Fibroblast of the aortic adventitia (primary cell): ENCODE measurements at places on chromosomes 12 and 14. TPM values are rescaled to one million over a fixed set of nuclear protein-coding genes. Genes with fewer than 3 reads are reported as not detected.

DNA sequence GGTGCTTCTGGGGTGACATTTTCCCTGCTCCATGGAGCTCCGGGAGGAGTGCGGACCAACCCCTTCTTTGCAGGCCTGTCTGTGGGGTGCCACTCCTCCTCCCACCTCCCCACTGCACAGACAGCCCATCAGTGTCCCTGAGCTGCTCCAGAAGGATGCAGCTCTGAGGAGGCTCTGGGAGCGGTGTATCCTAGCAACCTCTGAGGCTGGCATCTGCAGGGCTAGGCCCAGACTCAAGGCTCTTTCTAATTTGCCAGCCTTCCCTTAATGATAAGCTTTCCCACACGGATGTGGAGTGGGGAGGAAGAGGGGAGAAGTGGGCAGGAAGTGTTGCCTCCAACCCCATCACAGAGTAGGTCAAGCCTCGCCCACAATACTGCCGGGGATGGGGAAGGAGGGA is 59.7 kb downstream of the CALM1 start:
- no peak for DNase-seq

The TPCN1 gene
- total RNA-seq: 11.4 and 20.4 TPM in 2 replicates

DNA sequence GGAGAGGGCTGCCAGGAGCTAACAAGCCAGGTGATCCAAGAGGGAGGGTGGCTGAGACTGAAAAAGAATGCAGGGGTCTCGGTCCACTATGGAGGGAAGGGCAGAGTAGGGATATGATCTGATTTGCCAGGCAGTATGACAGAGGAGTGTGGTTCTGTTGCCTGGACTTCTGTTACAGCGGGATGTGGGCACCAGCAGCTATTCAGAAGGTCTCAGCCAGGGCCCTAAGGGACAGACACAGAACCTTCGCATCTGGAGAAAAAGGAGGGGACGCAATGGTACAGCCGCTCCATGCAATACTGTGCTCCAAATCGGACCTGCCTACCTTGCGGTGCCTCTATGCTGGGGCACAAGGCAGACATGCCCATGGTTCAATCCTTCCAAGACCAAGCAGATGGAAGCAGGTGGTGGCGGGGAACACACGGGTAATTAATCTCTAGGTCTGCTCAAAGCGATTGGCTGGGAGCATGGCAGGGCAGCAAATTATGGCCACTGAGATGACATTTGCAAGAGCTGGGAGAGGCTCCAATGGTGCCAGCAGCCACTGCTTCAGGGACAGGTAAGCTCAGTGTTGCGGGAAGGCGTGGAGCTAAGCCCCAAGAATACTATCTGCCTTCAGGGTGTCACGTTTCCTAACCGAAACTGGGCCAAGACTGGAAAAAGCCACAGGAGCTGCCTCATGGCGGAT is 185.5 kb downstream of the FOXN3 start:
- DNase-seq: no peak

DNA sequence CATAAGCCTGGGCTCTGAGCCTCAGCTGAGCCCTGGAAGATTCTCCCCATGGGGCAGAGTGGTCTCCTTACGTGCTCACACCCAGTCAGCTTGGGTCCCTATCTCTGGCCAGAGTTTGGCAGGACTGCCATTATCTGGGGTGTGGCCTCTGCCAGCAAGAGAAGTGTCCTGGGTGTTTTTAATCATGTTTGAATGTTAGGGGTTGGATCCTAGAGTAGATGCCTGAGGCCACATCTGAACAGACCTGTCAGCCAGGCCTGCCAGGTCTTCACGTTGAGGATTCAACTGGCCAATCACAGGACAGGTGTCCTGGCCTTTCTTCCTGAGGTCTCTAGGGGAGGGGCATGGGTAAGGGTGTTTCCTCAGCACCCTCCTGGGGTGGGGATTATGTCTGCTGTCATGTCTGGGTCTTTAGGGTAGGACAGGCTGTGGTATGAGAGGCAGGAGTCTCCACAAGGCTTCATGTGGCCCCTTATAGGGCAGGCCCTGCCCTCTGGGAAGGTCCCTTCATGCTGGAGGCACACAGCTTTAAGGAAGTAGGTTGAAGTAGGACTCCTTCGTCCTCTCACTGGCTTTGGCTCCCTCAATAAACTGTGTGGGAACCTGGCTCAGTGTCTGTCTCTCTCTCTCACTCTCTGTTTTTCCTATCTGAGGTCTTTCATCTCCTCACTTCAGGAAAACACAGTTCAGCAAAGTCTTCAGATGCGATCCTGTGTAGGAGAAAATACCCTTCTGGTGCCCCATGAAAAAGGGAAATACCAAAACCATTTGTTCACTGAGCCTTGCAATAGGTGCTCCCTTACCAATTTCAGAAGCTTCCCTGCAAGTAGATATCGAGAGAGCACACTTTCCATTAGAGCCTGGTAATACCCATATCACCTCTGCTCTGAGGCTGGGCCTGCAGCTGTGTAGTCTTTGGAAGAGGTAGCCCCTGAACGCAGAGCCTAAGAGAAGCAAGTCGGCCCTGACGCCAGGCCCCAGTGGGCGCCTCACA is 6.7 kb upstream of the FITM1 start:
- no peak for DNase-seq

DNA sequence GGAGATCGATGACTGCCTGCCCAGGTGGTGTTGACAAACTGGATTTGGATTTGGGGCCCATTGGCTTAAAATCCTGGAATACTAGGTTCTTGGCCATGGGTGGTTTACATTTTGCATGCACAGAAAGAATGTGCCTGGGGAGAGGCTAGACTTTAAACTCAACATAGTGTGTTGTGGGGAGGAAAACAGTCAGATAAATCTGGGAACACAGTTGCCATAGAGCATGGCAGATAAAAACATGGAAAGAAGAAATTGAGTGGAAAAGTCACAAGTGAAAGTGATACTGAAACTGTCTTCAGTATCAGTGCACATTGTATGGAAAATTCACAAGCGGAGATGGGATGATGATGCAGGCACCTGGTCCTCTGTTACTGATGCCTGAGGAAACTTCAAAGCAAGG is 95.2 kb downstream of the SSPN start:
- no peak for DNase-seq

The SPRYD3 gene
- total RNA-seq: 27.1 and 33.0 TPM in 2 replicates
